ENCODE measurements at places on chromosomes 4 and X.

- DNase-seq: no peak
Measured at GRCh38 chr4:180913750-180914149, 1329.5 kb upstream of the TENM3 start.

GRCh38 chr4:148057516-148057915 lies 325.6 kb downstream of the ARHGAP10 start:
- no peak for DNase-seq

DNA sequence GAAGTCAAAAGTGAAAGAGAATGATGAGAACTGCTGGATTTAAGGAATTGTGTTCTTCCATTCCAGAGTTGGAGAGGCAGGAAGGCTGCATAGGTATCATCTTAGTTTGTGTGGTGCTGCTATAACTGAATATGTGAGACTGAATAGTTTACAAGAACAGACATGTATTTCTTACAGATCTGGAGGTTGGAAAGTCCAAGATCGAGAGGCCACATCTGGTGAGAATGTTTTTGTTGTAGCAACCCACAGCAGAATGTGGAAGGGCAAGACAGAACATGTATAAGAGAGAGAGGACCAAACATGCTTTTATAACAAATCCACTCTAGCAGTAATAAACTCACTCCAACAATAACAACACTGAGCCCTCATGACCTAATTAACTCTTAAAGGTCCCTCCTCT lies 408.6 kb downstream of the FAM47B start:
- DNase-seq: no peak

GRCh38 chr4:48030470-48030869 lies 13.9 kb downstream of the NIPAL1 start:
- no peak for DNase-seq

DNA sequence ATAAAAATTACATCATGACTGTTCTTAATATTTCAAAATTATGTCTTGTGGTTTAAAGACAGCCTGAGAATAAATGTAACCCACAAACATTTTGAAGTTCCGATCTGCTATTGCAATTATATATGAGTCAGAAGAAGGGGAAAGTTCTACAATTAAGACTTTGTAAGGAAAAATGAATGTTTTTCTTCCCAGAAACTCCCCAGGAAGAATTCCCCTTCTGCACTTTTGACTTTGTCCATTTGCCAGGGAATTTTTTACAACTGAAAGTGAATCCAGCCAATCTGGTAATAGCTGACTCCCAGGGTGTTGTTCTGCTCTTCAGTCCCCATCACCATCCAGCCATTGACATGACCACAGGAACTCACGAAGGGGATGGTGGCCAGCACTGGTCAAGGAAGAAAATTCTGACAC lies 61.6 kb upstream of the NOCT start:
- DNase-seq: no peak

DNA sequence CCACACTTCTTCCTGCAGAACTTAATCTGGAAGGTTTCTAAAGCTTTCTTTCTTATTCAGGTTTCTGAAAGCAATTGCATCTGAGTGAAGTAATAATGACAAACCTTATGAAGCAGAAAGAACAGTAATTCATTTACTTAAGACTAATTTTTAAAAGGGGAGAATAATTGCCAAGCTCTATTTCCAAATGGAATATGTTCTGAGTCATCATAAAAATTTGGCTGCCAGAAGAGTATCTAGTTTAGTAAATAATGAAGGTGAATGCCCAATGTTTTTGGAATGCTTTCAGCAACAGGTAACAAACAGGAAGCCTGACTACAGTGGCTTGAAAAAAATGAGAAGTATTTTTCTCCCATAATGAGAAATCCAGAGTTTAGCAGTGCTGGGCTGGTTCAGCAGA lies 227.3 kb upstream of the TET2 start:
- no peak for DNase-seq

GRCh38 chrX:104330966-104331365 lies 76.2 kb upstream of the ESX1 start:
- no peak for DNase-seq

DNA sequence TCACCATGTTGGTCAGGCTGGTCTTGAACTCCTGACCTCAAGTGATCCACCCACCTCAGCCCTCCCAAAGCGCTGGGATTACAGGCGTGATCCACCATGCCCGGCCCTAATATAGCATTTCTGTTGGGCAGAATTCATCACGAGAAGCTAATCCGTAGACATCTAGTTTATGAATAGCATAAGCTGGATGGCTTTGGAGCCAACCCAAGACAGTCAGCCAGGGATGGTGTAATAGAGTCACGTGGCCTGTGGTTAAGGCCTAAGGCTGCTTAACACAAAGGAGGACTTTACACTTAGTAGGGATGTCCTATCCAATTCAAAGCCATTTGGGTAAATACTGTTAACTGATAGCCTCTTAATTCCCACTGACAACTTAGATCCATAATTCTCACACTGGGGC lies 173.6 kb downstream of the RAP1GDS1 start:
- no peak for DNase-seq

GRCh38 chrX:74349387-74349786 lies 45.4 kb downstream of the ZCCHC13 start:
- no peak for DNase-seq

DNA sequence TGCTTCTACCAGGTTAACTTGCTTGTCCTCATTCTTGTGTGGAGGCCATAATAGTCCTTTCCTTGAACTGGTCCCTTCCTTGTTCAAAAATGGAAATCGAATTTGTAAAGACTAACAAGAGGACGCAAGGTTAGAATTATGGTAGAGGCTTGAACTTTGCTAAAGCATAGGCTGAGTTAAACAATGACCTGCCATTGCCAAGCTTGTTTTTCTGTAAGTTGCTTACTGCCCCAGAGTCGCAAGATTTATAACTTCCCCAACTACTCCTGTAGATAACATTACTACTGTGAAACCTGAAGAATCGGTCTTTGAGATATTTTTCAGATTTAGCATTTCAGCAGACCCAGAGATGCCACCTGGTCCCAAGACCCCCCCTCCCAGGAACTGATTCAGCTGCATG lies 45.3 kb downstream of the RAB33B start:
- no peak for DNase-seq

DNA sequence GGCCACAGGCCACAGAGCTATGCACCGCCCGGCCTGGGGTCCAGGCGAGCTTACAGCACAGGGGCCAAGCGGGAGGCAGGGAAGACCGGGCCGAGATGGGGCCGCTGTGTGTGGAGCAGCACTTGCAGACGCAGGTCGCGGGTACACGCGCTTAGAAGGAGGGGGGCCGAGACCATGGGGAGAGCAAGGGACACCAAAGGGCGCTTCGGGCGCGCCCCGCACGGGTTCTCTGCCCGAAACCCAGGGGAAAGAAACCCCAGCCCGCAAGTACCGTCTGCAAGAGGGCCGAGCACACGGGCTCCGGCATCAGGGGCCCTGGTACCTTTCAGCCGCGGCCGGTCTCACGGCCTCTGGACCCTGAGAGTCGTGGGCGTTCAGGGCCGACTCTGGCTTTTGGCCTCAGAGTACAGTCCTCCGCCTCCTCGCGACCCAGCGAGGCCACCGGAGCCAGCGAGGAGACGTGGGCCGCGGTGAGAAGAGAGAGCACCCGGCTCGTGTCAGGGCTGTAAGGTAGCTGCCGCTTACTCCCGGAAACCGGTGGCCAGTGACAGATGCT lies 342 bp downstream of the EOLA2 start:
- no peak for DNase-seq

DNA sequence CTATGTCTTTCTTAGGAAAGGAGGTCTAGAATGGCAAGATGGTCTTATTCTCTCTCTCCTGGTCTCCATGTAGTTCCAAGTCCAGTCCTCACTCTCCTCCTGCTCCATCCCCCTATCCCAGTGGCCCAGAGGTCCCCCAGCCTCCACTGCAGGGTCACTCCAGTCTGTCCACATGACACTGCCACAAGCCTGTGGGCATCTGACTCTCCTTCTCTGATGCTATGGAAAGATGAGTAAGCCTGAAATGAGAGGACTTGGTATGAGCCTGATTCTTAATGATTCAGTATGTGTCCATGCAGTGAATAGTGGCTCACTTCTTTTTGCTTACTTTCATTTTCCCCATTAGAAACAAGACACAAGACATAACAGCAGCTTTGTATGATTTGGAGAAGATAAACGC lies 516.8 kb upstream of the ADGRL3 start:
- no peak for DNase-seq

DNA sequence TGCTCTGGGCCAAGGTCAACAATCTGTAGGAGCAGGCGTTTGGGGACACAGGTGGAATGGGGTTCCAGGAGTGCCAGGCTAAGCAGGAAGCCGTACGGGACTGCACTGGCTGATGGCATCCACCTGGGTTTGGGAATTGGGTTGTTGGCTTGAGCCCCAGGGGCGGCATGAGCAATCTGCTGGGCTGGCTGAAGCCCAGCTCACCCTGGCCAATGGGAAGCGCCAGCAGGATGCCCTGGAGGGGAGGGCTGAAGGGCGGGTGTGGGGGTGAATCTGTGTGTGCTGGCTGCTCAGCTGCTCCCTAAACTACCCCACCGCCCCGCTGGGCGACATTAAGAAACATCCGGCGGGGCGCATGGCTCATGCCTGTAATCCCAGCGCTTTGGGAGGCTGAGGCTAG lies 8.9 kb upstream of the RGS12 start:
- no peak for DNase-seq

GRCh38 chrX:109629310-109629709 lies 4.3 kb upstream of the KCNE5 start:
- DNase-seq: no peak

DNA sequence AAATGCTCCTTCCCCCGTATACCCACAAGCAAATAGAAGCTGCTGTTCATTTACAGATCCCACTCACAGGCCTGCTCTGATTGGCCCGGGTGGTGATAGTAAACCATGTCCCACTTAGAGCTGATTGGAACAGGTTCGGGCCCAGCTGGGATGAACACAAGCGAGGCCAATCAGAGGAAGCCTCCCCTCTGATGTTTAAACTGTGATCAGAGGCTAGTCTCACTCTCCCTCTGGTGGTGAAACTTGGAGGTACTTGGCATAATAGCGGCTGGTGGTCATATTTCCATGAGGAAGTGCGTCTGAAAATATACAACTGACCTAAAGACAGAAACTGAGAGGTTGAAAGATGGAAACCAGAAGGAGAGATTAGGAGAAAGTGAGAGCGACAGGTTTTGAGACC lies 51.5 kb upstream of the TRPC3 start:
- DNase-seq: no peak

DNA sequence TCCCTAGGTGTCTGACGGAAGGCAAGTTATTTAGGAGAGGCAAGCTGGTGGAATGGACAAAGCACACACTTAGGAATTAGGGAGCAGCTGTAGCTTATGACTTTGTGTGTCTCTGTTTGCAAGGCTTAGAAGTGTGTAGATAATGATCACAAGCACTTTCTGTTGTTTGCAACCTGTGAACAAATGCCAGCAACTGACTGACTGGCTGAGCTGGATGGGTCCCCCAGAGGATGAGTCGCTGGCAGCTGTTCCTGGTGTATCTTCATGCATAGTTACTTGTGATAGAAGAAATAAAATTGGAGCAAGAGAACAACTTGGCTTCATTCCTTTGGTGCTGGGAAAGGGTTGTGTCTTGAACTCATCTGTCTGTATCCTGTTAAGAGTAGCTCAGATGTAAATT lies 64.2 kb upstream of the BEND4 start:
- DNase-seq: no peak

GRCh38 chr4:129438456-129438981 lies 342.6 kb downstream of the C4orf33 start:
- no peak for DNase-seq

GRCh38 chrX:140524556-140524955 lies 19.7 kb upstream of the SOX3 start:
- DNase-seq: no peak

DNA sequence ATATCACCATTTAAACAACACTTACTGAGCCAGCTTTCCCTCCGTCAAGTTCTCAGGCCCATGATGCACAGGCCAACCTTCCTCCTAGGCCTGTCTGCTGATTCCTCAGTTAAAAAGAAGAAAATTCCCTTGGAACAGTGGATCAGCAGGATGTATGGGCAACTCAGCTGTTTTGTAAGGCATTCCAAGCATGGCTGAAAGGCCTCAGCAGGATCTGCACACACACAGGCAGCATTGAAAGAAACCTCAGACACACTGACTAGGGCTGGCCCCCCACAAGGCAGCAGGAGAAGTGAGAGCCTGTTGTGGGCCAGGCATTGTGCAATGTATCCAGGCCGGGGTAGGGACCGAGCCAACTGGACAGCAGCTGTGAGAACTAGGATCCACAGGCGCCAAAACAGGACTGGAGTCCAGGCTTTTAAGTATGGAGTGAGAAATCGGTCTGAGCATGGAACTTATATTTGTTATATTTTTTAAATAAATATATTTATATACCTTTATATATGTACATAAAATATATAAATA lies 171.4 kb downstream of the NWD2 start:
- DNase-seq: no peak

DNA sequence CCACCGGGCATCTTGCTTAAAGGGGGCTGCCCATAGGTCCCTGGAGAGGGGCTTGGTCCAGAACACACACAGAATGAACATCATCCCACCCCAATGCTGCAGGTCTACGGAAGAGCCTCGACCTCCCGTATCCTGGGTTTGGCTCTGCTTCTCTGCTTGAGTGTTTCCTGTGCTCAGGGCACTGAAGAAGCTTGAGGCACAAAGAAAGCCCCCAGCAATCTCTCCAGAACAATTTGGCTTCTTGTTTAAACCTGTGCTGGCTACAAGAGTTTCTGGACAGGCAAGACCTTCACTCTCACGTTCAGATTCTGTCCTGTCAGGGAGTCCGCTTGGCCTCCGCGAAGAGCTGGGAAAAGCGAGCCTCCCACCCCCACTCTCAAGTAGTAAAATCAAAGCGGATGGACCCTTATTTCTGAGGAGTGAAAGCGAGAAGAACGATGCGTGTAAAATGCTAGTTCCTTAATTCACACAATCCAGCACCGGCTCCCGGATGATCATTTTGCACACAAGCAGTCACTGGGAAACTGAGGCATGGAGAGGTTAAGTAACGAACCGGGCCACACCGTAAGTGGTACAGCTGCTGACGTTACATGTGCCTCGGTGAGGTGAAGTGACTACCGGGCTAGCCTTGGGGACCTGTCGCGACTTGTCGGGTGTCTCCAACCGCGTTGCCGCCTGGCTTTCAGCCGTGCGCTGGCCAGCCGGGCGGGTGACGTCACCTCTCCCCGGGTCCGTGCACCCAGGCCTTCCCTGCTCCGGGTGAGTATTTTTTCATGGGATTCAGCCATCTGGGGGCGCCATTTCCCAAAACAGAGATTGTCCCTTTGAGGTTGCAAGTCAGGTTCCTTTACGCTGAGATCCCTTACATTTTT lies 3.1 kb upstream of the SFRP2 start:
- no peak for DNase-seq

- no peak for DNase-seq
Measured at GRCh38 chrX:17036171-17036961, 89.9 kb downstream of the REPS2 start.

DNA sequence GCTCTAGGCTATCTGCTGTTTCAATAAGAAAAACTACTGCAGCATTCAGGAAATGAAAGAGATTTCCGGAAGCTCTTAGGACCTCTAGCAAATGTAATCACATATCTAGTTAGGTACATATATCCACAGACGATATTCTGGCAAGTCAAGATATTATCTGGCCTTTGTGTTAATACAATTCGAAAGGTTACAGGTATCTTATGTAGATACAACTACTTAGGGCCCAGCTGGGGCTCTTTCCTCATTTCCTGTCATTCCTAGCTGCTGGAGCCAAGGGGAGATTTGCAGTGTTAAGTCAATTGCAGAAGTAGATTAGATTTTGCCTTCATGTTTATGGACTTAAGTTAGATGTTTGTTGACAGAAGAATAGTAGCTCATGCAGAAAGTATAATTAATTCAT lies 299.5 kb downstream of the ARHGAP24 start:
- DNase-seq: no peak

All from stimulated activated CD4-positive, alpha-beta T cell treated with anti-CD3 and anti-CD28 coated beads, Interleukin-1b, Interleukin-23, amount 100 ng/mL, for 1 hour (primary cell).